ENCODE measurements at places on chromosomes 7 and 10. TPM values are rescaled to one million over a fixed set of nuclear protein-coding genes. Genes with fewer than 3 reads are reported as not detected.

- no peaks in the 10 kb centered on the region for H3K27me3 ChIP-seq
- no peak overlapping the region for H3K4me3 ChIP-seq
- peaks cover 8% of the 10 kb centered on the region for H3K4me1 ChIP-seq
Observed at GRCh38 chr7:4755045-4755444, 20.4 kb upstream of the AP5Z1 start.

- H3K4me1 ChIP-seq = peaks cover 32% of the 10 kb centered on the region
- H3K36me3 ChIP-seq = peaks cover 14% of the 10 kb centered on the region
- H3K27ac ChIP-seq = peak overlapping the region; percentile 65
- H3K4me3 ChIP-seq = peak overlapping the region; percentile 62
- DNase-seq = no peak
Observed at GRCh38 chr7:30754315-30754877, 2.5 kb downstream of the INMT start.

DNA sequence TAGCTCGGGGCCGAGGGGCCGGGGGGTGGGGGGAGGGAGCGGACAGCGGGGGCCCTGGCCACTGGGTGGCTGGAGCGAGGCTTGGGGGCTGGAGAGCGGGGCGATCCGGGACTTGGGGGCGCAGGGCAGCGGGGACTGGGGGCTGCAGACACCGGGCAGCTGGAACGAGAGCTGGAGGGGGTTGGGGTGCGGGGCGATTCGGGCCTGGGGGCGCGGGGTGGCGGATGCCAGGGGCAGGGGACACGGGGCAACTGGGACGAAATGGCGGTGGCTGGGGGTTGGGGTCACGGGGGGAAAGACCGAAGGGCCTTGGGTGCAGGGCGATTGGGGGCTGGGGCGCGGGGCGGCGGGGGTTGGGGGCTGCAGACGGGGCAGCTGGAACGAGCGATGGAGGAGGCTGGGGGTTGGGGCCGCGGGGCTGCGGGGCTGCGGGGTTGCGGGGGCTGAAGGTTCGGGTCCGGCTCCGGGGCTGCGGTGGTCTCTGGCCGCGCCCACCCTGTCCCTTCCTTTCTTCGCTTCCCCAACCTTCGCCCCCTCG is 590 bp downstream of the COL26A1 start:
- H3K27me3 ChIP-seq = peaks cover 22% of the 10 kb centered on the region
- H3K4me1 ChIP-seq = peaks cover 7% of the 10 kb centered on the region
- no peaks in the 10 kb centered on the region for H3K36me3 ChIP-seq
- H3K27ac ChIP-seq = no peak overlapping the region

GRCh38 chr7:80428161-80429054 is 83.5 kb downstream of the GNAT3 start:
- no peak for DNase-seq
- no peaks in the 10 kb centered on the region for H3K4me1 ChIP-seq
- no peak overlapping the region for H3K27ac ChIP-seq
- H3K4me3 ChIP-seq = no peak overlapping the region
- no peaks in the 10 kb centered on the region for H3K36me3 ChIP-seq
- no peaks in the 10 kb centered on the region for H3K27me3 ChIP-seq

ANKRD61 gene
- total RNA-seq = not detected

LIPF gene
- total RNA-seq = not detected

PLAU gene
- 16.8 TPM for total RNA-seq

SMO gene
- 4.0 TPM for total RNA-seq

C7orf33 gene
- total RNA-seq = not detected

Measured in upper lobe of right lung (tissue), 1 donor.